ENCODE measurements at places on chromosomes 3 and 15.

GRCh38 chr15:48643776-48644466 is 1.6 kb downstream of the FBN1 start:
- no peak for DNase-seq

GRCh38 chr3:16960125-16960524 is 75.4 kb downstream of the PLCL2 start:
- no peak for DNase-seq

- no peak for DNase-seq
Observed at GRCh38 chr3:23161896-23162570, 41.1 kb upstream of the UBE2E2 start.

GRCh38 chr15:31457631-31458526 is 131.2 kb downstream of the KLF13 start:
- DNase-seq = no peak

DNA sequence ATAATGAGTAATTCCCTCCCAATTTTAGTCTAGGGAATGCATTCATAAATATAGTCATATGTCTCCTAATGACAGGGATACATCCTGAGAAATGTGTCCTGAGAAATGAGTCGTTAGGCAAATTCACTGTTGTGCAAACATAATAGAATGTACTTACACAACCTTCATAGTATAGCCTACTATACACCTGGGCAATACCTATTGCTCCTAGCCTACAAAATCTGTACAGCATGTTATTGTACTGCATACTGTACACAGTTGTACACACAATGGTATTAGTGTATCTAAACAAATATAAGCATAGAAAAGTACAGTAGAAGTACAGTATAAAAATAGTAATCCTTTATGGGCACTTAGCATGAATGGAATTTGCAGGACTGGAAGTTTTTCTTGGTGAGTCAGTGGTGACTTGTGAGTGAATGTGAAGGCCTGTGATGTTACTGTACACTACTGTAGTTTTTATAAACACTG is 6.6 kb downstream of the DTWD1 start:
- no peak for DNase-seq

GRCh38 chr3:165523801-165524200 is 313.4 kb downstream of the BCHE start:
- DNase-seq = no peak
